ENCODE measurements at places on chromosomes 3 and 15.

GRCh38 chr3:127974226-127974625 is 59.2 kb downstream of the KBTBD12 start:
- no peak for DNase-seq

DNA sequence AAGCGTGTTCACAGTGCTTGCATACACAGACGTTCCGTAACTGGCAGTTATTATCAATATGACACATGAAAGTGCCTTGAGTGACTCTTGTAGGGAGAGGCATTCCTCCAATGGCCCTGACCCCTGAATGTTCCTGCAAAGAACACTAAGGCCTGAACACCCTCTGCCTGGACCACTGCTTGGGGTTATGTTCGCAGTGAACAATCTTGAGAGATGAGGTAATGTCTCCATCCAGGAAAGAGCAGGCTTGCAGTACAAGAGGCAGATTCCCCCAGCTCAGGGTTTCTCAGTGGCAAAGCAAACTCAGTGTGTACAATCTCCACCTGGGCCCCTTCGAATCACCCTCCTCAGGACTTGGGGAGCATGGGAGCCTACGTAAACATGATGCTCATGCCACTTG is 324.6 kb downstream of the MAGI1 start:
- no peak for DNase-seq

- no peak for DNase-seq
These were observed 53.0 kb upstream of the STXBP5L start for GRCh38 chr3:120854908-120855526.

- no peak for DNase-seq
These were observed 7.4 kb downstream of the TMIE start for GRCh38 chr3:46708401-46709156.

- DNase-seq, result no peak
These were observed 128.6 kb downstream of the STT3B start for GRCh38 chr3:31661286-31661685.

Data from LoVo (cell line).